Suppressor macrophage treated with lipopolysaccharide for 1 hour (primary cell): ENCODE measurements at places on chromosomes 6 and 20.

- DNase-seq: no peak
These were observed 37.7 kb upstream of the RAB22A start for GRCh38 chr20:58271606-58272351.

- no peak for DNase-seq
These were observed at the start of gene HAO1 for GRCh38 chr20:7940341-7940740. HAO1 (minus strand) TSS chr20:7940458; CDS start chr20:7940422, 36 bp downstream.

- no peak for DNase-seq
These were observed 88.0 kb upstream of the JAG1 start for GRCh38 chr20:10761786-10762185.

GRCh38 chr6:142174703-142175102 lies 27.6 kb downstream of the VTA1 start:
- DNase-seq: no peak

- no peak for DNase-seq
These were observed 114.3 kb upstream of the JAG1 start for GRCh38 chr20:10788055-10788454.

GRCh38 chr6:43037197-43037596 lies 15.8 kb downstream of the RRP36 start:
- DNase-seq: no peak

DNA sequence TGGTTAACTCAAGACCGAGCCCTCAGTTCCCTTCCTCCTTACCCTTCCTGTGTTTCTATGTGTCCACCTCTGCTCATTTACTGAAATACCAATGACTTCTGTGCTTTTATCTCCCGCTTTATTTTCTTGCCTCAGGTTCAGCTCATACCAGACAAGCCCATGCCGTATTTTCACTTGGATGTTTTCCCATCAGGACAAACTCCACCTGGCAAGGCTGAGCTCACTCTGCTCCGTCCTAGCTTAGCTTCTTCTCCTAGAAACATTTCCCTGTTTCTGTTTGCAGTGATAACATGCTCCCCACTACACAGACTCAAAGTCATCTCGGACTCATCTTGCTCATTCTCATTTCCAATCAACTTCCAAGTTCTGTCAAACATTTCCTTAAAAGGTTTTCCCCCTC lies 56.9 kb upstream of the TFB1M start:
- DNase-seq: no peak

- DNase-seq: no peak
These were observed 10.7 kb downstream of the SLC9A8 start for GRCh38 chr20:49823152-49823847.

GRCh38 chr20:62252342-62252966 lies 14.1 kb downstream of the OSBPL2 start:
- DNase-seq: no peak

- peak; percentile 5 for DNase-seq
These were observed 71.2 kb upstream of the EMILIN3 start for GRCh38 chr20:41437836-41438235.

- no peak for DNase-seq
These were observed 21.6 kb downstream of the EYA4 start for GRCh38 chr6:133262804-133263203.

DNA sequence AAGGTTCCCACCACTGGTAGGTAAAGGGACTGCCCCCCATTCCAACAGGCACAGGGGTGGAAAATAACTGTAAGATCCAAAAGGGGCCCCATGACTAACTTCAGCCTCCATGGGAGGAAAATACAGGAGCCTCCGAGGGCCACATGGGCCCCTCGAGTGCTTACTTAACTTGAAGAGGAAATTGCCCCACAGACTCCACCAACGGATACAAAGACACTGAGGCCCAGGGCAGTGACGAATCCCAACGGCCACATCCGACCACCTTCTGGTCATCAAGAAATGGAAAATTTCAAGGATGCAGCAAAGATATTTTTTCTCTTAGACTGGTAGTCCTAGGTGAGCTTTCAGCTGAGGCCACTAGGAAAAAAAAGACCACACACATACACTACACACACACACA lies 116.0 kb upstream of the MRPS10 start:
- peak; percentile 63 for DNase-seq

DNA sequence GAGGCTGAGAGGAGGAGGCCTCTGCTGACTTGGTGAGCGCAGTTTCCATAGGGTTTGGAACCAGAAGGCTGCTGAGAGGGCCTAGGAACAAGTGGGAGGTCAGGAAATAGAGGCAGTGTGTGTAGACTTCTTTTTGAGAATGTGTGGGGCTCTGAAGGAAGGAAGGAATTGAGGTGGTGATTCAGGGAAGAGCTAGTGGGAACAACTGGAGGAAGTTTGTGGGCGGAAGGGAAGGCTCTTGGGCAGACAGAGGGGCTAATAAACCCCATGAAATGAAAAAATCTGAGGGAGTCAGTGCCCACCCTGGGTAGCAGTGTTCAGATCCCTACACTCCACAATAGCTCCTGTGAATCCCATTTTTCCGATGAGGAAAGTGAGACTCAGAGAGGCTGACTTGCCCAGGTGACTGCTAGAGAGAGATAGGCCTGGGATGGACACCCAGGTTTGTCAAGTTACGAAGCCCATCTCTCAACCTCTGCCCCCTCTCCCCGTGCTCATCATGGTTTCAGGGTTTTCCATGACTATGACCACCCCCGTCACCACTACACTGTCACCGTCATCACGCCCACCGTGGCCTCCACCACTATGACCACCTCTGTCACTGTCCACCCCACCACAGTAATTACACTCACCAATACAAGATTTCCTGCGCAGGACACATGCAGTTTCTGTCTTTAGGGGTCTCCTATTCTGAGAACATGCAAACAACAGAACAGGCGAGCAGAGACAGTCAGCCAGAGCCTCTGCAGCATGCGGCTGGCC lies 106.4 kb downstream of the MRPL14 start:
- no peak for DNase-seq

DNA sequence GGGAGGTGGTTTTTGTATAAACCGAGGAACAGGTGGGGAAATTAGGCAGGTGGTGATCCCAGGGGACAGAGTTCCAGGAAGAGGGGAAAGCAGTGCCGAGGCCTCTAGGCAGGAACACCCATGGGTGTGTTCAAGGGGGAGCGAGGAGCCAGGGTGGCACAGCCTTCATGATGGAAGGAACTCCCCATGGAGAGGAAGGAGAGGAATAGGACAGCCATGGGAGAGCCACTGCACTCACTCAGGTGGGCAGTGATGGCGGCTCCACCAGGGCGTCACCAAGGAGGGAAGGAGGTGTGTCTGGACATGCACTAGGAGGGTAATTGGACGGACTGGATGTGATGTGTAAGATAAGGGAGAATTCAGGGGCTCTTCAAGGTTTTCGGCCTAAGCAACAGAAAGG lies 98.2 kb downstream of the THBS2 start:
- DNase-seq: no peak

- DNase-seq: no peak
These were observed 21.1 kb upstream of the ARG1 start for GRCh38 chr6:131551902-131552301.

GRCh38 chr6:133983099-133983939 lies 30.3 kb downstream of the TBPL1 start:
- peak; percentile 46 for DNase-seq

DNA sequence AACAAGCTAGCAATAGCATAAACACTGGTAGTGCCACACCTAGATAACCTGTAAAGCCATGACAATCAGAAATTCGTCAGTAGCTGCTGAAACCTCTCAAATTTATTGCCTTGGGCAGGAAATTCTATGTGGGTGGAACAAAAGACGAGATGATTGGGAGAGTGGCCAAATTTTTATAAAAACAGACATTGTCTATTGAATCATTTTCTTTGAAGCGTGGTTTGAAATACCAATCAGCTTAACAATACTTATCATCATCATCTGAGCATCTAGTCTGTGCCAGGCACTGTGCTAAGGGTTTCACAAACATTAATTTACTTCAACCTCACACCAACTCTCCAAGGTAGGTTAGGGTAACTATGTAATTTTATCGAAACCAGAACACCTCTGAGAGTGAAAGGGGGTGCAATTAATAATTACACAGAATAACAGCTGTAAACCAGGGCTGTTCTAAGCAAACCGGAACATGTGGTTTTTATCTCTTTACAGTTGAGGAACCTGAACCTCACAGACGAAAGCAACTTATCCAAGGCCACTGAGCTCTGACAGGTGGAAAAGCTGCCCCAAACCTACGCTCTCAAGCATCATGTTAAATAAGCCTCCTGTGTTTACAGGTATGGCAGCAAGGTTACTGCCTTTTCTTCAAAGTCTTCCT lies 43.4 kb downstream of the NHSL1 start:
- DNase-seq: no peak

- no peak for DNase-seq
These were observed at the start of gene NFATC2 for GRCh38 chr20:51542571-51543421. NFATC2 (minus strand) TSS chr20:51542719; CDS start chr20:51542499, 220 bp downstream.

- no peak for DNase-seq
These were observed 11.2 kb upstream of the THBD start for GRCh38 chr20:23060629-23061028.

DNA sequence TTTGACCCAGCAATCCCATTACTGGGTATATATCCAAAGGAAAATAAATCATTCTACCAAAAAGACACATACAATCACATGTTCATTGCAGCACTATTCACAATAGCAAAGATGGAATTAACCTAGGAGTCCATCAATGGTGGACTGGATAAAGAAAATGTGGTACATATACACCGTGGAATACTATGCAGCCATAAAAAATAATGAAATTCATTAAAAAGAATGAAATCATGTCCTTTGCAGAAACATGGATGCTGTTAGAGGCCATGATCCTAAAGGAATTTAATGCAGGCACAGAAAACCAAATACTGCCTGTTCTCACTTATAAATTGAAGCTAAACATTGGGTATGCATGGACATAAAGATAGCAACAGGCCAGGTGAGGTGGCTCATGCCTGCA lies 61.9 kb upstream of the BMP6 start:
- no peak for DNase-seq

GRCh38 chr20:61789329-61789728 lies 276.4 kb downstream of the TAF4 start:
- no peak for DNase-seq

DNA sequence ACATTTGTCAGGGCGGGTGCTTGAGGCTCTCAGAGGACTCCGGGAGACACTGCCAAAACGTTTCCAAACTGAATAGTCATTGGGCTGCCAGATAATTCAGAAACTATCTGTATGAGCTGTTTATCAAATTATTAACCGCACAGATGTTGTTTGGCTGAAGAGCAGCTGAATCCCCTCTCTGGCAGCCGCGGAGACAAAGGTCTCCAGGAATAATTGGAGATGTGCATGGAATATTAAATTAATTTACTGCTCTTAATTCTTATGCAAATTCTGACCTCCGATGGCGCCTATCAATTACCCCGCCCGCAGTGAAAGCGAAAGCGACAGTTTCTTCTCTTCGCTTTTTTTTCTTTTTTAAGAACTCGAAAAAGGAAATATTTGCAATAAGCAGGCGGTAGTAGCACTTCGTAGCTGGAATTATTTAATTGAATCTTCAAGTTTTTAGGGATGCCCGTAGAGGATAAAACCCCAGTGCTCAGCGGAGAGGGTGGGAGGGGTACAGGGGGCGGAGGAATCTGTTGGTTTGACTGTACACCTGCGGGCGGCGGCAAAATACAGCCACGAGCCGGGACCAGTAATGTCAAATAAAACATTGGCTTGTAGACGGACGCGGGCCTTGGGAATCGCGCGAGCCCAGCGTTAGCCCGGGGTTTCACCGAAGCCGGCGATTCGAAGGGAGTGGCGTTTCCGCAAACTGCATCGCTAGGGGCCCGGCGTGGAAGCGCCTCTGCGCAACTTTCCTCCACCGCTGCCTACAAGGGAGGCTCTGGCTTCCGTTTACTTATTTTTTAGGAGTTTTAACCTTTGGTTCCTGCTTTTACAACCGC lies 6.2 kb downstream of the LINC00237 start:
- DNase-seq: peak; percentile 74

DNA sequence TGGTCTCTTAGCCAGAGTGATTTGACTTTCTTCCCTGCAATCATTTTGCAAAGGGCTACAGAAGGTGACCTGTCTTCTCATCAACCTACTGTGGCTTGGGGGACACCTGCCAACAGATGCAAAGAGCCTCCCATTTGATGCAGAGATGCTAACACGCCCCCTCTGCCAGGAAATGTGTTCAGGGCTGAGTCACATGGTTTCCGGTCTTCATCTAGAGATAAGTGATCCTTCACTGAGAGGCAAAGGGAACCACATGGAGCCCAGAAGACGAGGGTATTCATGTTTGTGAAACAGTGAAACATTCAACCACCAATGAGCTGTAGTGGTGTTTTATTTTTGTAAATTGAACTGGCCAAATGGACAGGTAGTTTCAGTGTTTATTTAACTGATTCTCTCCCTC lies 109.0 kb upstream of the RIN2 start:
- DNase-seq: no peak

DNA sequence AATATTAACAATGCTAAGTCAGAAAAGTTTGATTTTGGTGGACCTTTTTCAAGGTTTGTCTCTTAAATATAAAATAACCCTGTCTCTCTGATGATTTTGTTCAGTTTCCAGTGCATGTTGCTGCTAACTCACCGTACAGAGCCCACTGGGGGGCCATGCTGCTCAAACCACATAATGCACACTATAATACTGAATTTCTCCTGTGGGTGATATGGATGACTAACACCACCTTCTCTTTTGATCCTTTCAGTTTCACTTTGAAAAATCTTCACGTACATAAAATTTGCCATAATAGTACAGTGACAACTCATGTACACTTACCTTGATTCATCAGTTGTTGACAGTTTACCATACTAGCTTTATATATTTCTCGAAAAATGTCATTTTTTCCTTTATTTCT lies 506.6 kb upstream of the MAN1A1 start:
- DNase-seq: peak; percentile 20

- no peak for DNase-seq
These were observed 184.2 kb downstream of the LY86 start for GRCh38 chr6:6772751-6773150.

DNA sequence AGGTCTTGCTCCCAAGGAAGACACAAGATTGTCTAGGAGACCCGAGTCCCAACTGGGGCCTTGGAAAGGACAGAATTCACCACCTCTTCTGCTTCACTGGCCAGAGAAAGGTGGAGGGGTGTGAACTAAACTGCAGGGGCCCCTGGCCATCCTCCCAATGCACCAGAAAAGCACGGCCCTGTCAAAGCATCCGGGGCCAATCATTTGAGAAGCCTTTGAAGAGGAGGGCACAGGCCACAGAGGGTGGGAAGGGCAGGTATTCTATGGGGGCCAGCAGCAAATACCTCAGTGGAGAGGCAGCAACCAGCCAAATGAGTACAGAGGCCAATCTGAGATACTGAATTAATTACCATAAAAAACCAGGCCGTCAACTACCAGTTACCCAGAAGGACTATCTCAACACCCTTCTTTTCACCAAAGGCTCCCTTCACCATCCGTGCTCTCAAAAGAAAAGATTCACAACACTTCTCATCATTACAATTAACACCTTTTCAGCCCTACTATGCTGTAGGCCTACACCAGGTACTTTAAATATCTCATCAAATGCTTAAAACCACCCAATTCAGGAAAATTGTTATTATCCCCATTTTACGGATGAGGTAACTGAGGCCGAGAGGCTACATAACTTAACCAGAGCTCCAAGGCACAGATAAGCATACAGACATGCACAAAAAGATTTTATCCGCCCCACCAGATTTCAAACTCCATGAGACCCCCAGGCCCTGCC lies 50.7 kb downstream of the TRERF1 start:
- no peak for DNase-seq
